Lung (tissue), 17 donors: ENCODE measurements at places on chromosomes 7 and 10. TPM values are rescaled to one million over a fixed set of nuclear protein-coding genes. Genes with fewer than 3 reads are reported as not detected.

Gene HOXA9
- total RNA-seq, result 0.46 TPM

Gene GRID2IP
- 0.80 TPM for total RNA-seq

GRCh38 chr7:123824754-123825067 lies 20.3 kb upstream of the HYAL4 start:
- no peak for DNase-seq

GRCh38 chr7:120825576-120825975 lies 32.4 kb downstream of the TSPAN12 start:
- DNase-seq, result peak; percentile 30

DNA sequence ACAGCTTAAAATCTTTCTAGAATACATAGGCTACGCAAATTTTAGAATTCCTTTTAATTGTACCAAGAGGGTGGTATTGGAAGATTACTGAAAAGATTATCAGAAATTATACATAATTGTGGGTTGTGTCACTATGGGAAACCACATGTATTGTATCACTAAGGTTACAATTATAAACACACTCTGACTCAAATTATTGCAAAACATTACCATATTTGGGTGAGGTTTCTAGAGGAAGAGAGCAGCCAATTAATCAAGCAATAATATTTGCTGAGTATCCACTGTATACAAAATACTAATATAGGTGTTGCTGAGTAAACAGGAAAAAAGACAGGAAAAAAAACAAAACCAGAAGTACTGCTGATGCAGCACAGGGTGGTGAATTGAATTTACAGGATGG lies 3.1 kb upstream of the CAPZA2 start:
- peak; percentile 48 for DNase-seq

DNA sequence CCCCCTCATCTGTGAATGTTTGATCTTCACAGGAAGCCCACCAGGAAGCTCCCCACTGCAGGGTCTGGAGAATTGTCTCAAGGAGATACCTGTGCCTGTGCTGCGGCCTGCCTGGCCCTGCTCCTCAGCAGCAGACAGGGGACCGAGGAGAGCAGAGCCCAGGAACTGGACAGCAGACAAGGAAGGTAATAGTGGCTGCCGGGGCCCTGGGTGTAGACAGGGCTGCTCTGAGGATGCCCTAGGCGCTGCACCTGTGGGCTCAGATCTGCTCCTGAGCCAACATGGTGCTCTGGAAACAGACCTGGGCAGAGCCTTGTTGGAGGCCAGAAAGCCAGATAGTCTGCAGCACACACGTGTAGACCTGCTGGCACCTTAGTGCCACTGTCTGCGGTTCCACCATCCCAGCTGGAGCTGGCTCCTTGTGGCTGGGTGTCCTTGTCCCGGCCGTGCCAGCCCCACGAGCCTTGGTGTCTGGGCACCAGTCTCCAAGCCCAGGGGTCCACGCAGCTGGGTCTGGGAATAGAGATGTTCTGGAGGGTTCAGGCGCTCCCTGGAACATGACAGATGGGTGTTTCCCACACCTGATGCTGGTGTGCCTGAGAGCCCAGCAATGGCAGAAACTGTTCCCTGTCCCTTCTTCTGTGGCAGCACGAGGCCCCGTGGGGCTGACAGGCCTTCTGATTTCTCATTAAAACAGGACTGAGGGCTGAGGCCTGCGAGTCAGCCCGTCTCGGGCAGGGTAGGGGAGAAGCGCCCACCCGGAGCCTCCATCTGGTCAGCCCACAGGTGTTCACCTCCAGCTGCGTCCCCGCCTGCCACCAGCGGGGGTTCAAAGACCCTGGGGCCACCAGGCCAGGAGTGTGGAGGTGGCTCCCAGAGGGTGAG lies 44.7 kb downstream of the ZNF467 start:
- no peak for DNase-seq

- DNase-seq, result no peak
These were observed 57.8 kb upstream of the CACNB2 start for GRCh38 chr10:18082381-18082780.

Gene LRRC17
- total RNA-seq, result 81.6 TPM

Gene SVOPL
- 1.5 TPM for total RNA-seq

- no peak for DNase-seq
These were observed 52.8 kb downstream of the P4HA1 start for GRCh38 chr10:73043766-73044377.

GRCh38 chr7:157499121-157499834 lies 162.5 kb downstream of the DNAJB6 start:
- no peak for DNase-seq

DNA sequence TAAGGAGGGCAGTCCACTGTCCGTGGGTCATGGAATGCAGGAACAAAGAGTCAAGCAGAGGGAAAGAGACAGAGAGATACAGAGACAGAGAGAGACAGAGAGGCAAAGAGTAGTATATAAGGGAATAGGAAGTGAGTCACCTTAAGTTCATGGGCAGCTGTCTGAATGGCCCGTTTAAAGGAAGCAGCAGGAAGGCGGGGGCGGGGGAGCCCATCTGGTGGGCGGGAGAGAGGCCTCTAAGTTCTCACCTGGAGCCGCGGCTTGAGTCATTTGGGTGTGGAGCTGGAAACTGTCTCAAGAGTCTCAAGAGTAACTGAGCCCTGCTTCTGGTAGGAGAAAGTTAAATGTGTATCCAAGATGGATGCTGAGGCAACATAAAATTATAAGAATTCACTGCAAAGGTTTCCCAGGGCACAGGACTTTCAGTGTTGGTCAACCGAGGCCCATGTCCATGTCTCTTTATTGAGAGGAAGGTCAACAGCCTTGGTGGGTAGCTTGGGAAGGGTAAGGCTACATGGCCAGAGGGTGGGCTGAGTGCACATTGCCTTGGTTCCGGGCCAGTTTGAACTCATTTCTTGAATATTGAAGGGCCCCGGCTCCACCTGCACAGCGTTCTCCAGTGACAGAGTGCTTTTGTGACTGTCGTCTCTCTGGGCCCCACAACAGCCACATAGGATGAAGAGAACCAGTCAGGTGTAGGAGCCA lies 85.5 kb upstream of the CACUL1 start:
- DNase-seq, result no peak

GRCh38 chr10:14123139-14123538 lies 207.6 kb downstream of the FRMD4A start:
- peak; percentile 60 for DNase-seq

Gene PWWP2B
- 20.1 TPM for total RNA-seq

GRCh38 chr10:132784866-132785722 lies 853 bp downstream of the NKX6-2 start:
- DNase-seq, result no peak

Gene MACC1
- 45.2 TPM for total RNA-seq

GRCh38 chr10:126696684-126697083 lies 26.2 kb upstream of the C10orf90 start:
- no peak for DNase-seq

DNA sequence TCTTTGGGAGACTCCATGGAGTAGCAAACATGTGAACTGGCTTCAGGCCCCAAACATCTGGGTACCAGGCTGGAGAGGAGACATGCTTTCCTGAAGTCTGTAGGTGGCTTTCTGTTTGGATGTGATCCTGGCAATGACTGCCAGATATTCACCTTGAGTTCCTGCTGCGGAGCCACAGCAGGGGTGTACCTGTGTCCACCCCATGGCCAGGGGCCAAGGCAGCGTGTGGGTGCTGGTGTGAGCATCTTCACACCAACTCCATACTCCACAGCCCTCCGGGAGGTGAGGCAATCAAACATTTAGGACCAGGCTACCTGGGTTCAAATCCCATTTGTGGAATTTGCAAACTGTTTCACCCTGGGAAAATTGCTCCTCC lies 113.0 kb downstream of the ADCY1 start:
- DNase-seq, result no peak

- no peak for DNase-seq
These were observed 59.8 kb downstream of the DNAJC1 start for GRCh38 chr10:21943633-21944265.

DNA sequence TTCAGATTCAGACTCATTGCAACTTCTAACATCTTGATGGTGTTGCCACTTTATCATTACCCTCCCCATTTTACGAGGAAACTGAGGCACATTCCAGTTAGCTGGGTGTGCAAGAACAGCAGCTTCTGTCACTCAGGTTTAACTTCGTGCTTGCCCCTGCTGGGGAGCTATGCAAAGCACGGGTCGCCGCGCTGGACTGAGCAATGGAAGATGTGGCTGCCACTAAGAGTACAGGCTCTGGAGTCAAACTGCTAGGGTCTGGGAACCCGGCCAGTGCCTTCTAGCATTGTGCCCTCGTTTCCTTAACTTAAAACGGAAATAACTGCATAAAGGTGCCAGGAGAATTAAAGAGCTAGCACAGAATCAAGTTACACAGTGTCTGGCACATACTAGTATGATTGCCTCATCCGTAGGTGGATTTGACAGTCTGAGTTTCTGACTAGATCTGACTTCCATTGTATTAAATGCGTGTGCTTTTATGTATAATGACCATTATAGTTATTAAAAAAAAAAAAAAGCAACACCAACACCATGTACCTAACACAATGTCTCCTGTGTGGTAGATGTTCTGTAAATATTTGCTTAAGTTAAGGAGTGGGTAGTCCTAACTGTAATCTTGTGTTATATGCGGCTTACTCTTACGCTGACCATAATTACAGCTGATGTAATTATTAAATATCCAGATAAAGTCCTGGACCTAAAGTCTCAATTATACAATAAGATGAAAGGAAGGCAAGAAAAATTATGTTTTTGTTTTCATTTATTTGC lies 842 bp downstream of the ZNF22 start:
- DNase-seq, result peak; percentile 83

- no peak for DNase-seq
These were observed 4.7 kb upstream of the ITPRIP start for GRCh38 chr10:104342941-104343411.

Gene VPS37D
- total RNA-seq, result 1.3 TPM

GRCh38 chr7:1569833-1570632 lies at the start of gene PSMG3:
PSMG3 (minus strand) TSS chr7:1570032; CDS start chr7:1569339, 693 bp downstream.
- peak; percentile 90 for DNase-seq

GRCh38 chr10:79286318-79286951 lies 60.8 kb upstream of the PPIF start:
- DNase-seq, result peak; percentile 35

- no peak for DNase-seq
These were observed 897.2 kb downstream of the CNTNAP2 start for GRCh38 chr7:147013825-147014224.

GRCh38 chr7:112995059-112995824 lies 91.4 kb downstream of the GPR85 start:
- DNase-seq, result no peak

- no peak for DNase-seq
These were observed 8.0 kb downstream of the DNAJC1 start for GRCh38 chr10:21995557-21995956.

Gene PURB
- total RNA-seq, result 22.5 TPM
